Thoracic aorta (tissue), 2 donors: ENCODE measurements at places on chromosomes 6 and 20.
A peak's percentile ranks its signal among the peaks of the same experiment; 100 is the strongest.

DNA sequence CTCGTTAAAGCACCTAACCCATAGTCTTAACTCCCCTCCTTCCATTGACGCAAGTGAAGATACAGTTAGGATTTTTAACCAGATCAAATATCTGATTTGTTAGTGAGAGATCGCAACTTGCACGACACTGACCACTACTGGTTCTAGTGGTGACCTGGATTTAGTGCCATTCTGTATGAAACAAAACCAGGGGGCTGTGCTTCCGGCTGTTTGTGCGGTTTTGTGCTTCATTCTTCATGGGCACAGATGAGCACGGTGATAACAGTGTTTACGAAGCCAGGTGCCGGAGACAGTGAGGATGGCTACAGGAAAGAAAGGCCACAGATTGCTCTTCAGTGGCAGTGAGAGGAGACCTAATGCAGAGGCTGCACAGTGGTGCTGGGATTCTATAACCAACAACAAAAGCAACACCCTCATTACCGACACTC, 75.5 kb downstream of the NOL4L start:
- no peak for DNase-seq

DNA sequence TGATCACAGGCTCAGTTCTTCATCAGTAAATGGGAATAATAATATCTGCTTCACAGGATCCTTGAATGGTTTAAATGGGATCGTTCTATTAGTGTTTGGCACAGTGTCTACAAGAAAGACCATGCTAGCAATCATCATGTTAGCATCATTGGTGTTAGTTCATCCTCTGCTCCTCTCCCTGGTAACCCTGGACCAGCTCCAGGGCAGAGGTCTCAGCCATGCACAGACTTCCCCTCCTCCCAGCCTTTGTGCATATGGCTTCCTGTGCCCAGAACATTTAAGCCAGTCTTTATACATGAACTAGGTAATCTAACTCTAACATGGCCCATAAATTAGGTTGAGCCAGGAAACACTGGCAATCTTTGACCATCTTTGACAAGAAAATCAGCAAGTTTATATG, 180.2 kb downstream of the EPM2A start:
- no peak for DNase-seq

DNA sequence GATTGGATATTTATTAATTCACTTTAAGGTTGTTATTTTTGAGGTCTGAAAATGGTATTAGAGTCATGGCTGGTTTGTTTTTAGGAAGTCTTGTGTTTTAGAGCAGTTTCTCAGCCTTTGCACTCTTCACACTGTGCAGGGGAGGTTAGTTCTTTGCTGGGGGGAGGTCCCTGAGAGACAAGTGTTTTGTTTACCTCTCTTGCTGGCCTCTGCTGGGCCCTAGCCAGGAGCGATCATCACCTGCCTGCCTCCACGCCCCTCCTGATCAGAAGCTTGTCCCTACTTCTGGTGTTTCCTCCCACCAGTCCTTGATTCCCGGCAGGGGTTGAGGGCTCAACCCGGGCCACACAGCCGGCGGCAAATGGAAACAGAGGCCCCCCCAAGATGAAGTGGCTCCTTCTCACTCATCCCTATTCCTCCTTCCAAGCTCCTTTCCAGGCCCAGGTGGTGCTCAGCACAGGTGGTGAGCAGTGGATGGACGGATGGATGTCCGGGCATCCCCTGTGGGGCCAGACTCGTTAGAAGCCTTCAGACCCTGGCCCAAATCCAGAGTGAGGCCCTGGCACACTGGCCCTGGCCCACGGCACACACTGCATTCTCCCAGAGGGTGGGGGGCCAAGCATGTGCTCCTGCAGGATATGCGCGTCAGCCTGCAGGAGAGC, 51.3 kb downstream of the GRM4 start:
- no peak for DNase-seq

GRCh38 chr6:108998485-108998884, 96.2 kb downstream of the SESN1 start:
- no peak for DNase-seq

- no peak for DNase-seq
These were observed 954.3 kb downstream of the KIF16B start for GRCh38 chr20:15618912-15619311.

- DNase-seq: no peak
These were observed 17.4 kb downstream of the SCML4 start for GRCh38 chr6:107806691-107807090.

DNA sequence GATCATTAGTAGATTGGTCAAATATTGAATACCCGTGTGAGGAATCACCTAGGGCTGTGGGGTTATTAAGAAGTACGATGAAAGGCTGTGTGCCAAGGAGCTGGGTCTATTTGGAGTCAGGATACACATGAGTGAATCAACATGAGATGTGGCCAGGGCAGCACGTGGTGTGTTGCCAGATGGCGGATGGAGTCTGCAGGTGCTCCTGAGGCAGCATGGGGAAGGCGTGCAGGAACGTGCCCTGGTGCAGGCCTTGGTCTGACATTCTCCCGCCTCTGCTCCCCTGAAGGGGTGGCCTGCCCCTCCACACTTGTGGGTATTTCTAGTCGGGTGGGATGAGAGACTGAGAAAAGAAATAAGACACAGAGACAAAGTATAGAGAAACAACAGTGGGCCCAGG, 39.0 kb upstream of the SLC22A1 start:
- no peak for DNase-seq

DNA sequence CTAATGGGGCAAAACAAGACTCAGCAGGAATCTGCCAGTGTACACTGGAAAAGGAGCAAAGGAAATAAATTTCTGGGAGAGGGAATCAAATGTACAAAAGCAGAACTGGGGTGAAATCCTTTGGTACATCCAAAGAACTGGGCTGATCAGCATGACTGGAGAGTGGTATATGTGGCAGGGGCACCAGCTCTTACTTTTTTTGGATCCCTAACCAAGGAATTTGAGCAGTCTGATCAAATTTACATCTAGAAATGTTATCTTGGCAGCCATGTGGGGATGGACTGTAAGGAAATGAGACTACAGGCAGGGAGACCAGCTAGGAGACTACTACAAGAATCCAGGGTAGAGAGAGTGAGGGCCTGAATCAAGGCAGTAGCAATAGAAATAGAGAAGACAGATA, 1.2 kb upstream of the ZSCAN31 start:
- DNase-seq: no peak

GRCh38 chr20:50194422-50194830, 3.8 kb downstream of the CEBPB start:
- DNase-seq: no peak

GRCh38 chr20:58342104-58342945, 32.8 kb downstream of the RAB22A start:
- no peak for DNase-seq

GRCh38 chr20:3045042-3045815, 623 bp upstream of the MRPS26 start:
- peak; percentile 50 for DNase-seq

DNA sequence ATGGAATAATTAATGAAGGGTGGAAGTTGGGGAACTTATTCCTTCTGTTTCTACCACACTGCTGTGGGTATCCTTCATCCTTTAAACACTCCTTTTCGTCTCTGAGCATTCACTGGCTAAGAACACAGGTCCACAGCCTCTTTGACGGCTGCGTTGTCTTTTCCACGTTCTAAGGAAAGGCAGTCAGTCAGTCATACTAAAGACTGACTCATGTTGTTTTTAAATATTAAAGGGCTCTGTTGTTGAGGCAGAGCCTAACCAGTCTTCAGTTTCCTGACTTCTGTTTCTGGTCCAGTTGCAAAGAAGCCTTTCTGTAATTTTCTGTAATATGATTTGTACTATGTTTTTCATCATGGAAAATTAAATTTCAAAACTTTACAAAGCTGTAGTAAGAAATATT, 48.0 kb downstream of the UST start:
- DNase-seq: no peak

GRCh38 chr6:101195588-101195987, 197.9 kb upstream of the GRIK2 start:
- no peak for DNase-seq

GRCh38 chr6:112806163-112806865, 459.2 kb downstream of the RFPL4B start:
- DNase-seq: no peak

DNA sequence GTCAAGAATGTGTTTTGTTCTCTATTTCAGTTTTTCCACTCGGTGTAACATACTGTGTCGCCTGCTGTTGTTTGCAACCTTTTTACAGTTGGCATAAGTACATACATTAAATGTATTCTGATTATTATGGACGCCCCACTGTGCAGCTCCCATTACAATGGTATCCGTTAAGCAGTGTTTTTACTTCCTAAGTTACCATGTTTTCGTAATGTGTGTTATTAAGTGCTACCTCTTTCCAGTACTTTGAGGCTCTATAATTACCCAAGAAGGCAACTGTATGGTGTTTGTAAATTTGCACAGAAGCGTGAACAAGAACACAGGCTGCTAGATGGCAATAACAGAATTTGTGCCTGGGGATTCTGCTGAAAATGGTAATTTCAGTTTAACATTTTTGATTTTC, 568.0 kb upstream of the MARCKS start:
- DNase-seq: no peak

GRCh38 chr6:39930540-39930939, 3.7 kb downstream of the MOCS1 start:
- no peak for DNase-seq

DNA sequence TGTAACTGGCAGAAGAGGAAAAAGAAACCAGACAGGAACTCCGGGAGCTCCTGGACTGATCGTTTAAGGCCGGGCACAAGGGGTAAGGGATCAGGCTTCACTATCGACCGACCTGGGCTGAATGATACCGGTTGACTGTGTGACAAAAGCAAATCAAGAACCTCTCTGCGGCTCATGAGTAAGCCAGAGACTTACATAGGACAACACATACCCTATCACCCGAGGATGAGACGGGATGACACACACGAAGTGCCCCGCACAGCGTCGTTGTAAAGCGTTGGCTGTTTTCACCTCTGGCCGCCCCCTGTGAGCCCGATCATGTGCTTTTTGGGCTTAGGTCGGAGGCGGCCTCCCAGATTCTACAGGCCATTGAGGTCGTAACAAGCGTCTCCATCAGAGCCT, 695 bp upstream of the TGIF2 start:
- DNase-seq: no peak

- DNase-seq: no peak
These were observed 229.3 kb downstream of the TMEM242 start for GRCh38 chr6:157094038-157094437.

- no peak for DNase-seq
These were observed 12.1 kb upstream of the THEMIS start for GRCh38 chr6:127912914-127913313.

DNA sequence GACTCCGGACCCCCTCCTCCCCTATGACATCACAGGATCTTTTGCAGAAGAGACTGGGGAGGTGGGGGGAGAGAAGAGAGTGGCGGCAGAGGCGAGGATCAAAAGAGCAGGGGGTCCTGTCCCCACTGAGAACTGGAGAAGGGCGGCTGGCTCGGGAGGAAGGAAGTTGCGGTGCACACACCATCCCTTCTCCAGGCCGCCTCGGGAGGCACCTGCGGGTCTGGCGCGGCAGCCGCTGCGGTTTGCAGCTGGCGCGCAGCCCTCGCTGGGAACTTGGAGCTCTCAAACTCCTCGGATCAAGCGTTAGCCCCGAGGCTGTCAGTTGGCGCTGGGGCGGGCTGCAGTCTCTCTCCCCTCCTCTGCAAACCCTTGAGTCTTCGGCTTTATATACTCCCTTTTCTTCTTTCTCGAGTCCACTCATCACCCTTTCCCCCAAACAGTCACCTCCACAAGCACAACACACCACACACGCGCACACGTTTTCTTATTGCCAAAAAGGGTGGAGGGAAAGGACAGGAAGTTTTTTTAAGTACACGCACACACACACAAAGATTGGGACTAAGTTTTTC, 180.7 kb downstream of the TBXT start:
- DNase-seq: no peak

DNA sequence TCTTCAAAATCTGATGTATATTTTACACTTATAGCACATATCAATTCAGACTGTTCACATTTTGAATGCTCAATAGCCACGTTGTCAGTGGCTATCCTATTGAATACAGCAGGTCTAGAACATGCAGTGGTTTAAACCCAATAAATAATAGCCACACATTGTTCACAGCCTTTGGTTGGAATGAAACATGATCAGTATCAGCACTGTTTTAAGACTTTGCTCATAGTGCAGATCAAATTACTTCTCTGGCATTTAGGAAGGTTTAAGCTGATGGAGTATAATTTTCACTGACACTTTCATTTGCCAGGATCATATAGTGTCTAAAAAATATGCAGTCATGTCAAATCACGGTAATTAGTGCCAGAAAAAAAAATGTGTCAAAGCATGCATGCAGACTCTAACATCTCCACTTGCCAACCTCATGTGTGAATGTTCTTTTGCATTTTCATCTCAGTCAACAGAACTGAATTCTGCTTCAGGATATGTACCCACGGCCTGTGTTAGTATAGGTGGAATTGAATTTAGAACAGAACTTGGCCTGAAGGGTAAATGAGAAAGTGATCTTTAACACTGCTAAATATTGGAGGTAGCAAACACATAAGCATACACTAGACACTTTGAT, 184.1 kb downstream of the SLC24A3 start:
- no peak for DNase-seq

DNA sequence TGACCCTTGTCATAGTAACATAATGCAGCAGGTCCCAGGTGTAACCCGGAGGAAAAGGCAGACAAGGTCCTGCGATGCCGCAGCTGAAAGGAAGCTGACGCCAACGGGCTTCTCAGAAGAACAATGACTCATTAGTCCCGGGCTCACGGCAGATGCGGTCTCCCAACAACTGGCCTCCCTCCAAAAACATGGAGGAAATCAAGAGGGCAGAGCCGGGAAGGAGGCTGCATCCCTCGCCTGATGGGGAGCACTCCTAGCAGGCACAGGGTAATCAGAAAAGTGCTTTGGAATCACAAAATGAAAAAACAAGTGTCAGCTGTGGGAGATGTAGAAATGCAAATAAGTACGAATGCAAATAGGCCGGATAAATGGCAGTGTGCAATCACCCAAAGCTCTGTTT, 165.2 kb upstream of the AGPAT4 start:
- no peak for DNase-seq

GRCh38 chr20:2930538-2930937, 57.3 kb downstream of the PTPRA start:
- no peak for DNase-seq

- DNase-seq: no peak
These were observed 17.7 kb downstream of the RIPOR3 start for GRCh38 chr20:50673466-50674137.

GRCh38 chr6:40999569-40999968, 39.5 kb downstream of the UNC5CL start:
- DNase-seq: no peak
